ENCODE measurements at places on chromosomes 3 and 15.

- DNase-seq = no peak
These were observed 116.6 kb downstream of the SEC22A start for GRCh38 chr3:123318374-123318773.

GRCh38 chr3:154214306-154214705 lies 93.1 kb downstream of the ARHGEF26 start:
- peak; percentile 4 for DNase-seq

DNA sequence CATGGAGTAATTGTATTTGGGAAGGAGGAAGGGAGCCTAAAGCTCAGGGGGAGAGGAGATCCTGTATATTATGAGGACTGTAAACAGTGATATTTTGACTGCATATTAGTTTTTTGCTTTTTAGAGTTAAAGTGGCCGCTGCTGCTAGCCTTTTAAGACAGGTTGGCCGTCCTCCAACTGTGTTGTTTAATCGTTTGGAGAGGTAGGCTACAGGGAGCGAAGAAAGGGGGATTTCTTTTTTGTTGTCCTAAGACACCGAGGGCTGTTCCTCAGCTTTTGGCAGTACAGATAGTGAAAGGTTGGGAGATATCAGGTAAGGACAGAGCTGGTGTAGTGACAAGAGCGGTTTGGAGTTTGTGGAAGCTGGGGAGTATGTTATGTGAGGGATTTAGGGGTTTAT lies 38.2 kb upstream of the RNF7 start:
- no peak for DNase-seq

GRCh38 chr3:25566358-25566920 lies 98.3 kb downstream of the TOP2B start:
- no peak for DNase-seq

GRCh38 chr3:193943851-193944517 lies 192.0 kb upstream of the HES1 start:
- no peak for DNase-seq

DNA sequence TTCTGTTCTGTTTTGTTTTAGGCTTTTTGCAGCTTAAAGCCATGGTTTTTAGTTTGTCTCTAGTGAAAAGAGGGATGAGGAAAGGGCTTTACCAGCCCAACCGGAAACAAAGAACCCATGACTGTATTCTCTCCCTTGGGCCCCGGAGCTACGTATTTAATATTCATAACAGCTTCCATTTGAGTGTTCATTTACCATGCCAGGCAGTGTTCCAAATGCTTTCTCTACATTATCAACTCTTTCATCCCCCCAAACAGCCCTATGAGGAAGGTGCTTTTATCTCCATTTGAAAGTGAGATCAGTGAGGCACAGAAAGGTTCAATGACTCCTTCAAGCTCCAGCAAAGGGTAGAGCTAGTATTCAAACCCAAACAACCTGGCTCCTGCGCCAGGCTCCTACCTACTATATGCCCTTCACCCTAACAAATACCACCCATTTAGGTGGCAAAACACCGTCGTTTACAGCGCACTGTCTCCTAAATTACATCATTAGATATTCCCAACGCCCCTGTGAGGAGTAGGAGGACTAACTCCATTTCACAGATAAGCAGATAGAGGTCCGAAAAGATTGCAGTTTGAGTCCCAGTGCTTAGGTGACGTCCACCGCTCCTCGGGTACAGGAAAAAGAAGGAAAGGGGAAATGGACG lies 27.9 kb downstream of the GTPBP8 start:
- DNase-seq = peak; percentile 40

DNA sequence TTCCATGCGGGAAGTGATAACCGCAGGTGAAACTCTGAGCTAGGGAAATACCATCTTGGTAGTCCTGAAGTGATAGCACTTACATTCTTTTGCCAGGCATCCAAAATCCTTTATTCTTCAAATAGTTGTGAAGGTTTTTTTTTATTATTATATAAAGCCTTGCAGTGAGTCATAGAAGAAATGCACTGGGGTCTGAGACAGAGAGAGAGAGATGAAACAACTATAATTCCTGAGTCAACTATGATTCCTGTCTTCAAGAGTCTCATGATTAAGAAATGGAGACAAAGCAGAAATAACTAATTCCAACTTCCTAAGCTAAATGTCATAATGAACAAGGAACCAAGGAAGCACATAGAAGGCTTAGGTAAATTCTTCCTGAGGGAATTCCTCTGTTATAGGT lies 495.6 kb downstream of the LPP start:
- peak; percentile 46 for DNase-seq

GRCh38 chr3:66836363-66837152 lies 161.5 kb upstream of the KBTBD8 start:
- DNase-seq = no peak

DNA sequence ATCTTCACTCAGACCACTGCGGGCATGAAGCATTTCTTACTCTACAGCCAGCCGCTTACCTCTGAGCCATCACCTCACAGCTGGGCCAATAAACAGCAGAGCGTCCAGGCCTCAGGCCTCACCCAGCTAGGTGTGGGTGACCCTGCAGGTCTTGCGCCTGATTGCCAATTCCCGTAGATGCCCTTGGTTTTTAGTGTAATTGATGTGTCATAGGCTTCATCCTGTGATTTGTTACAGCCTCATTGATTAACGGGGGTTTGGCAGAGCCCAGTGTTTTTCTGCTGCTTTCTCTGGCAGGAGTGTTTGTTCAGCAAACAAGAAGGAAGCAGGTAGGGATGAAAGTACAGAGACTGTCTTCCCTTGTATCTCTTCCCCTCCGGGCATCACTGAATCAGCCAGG lies 49.6 kb upstream of the BNIP2 start:
- DNase-seq = no peak

DNA sequence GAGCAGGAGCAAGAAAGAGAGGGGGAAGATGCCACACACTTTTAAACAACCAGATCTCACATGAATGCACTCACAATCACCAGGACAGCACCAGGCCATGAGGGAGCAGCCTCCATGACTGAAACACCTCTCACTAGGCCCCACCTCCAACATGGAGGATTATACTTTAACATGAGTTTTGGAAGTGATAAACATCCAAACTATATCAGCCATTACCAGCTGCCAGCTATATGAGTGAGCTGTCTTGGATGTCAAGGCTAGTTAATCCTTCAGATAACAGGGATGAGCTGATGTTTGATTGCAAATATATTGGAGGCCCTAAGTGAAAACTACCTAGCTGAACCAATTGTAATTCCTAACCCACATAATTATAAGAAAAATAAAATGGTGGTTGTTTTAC lies 108.4 kb upstream of the DCBLD2 start:
- DNase-seq = no peak
